ENCODE measurements at places on chromosomes 5 and 9.
A peak's percentile ranks its signal among the peaks of the same experiment; 100 is the strongest.

- DNase-seq, result no peak
These were observed 429.3 kb downstream of the TMEM232 start for GRCh38 chr5:110297152-110297670.

DNA sequence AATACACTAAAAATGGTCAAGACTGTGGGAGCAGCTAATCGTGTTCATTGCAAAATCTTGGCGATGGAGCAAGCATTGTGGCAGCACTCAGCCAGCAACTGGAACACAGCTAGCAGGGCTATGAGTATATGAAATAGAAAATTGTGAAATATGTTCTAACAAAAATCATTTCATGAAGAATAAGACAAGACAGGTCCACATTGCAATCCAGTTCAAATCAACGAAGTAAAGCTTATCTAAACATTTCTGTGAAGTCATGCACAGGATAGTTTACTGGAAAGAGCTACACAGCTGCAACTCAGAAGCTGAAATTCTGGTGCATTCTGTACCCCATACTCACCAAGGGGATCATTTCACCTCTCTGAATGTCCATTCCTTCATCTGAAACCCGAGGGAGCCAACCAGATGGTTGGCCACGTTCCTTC, 5.3 kb upstream of the NFIL3 start:
- DNase-seq, result no peak

DNA sequence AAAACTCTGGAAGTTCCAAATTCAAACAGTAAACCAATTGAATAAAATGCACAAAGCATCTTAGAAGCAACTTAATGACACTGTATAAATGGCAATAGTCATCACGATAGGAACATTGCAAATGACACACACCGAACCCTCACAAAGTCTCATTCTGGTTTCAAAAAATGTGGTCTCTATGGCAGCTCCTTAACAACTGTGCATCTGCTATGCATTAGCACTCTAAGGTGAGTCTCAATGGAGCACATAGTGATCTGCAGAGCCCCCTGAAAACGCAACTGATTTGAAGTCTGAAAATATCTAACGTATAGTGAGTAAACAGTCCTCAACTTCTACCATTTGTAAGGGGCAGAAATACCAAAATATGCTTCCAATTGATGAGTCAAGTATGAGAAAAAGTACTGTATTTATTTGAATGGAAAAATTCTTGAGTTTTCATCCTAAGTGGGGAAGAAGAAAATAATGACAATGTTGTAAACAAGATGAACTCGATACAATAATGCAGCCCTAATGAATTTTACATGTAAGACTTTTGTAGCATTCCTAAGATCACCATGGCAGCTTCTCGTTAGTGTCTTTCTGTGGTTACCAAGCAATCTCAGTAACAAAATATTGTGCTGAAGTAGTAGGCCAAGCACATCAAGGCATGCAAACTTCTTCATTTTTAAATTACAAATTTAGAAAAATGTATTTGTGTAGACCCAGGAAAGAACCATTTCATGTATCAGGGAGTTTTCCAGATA, 517.5 kb upstream of the FAM174A start:
- no peak for DNase-seq

GRCh38 chr9:127035423-127035822, 87.0 kb downstream of the ANGPTL2 start:
- DNase-seq, result no peak

DNA sequence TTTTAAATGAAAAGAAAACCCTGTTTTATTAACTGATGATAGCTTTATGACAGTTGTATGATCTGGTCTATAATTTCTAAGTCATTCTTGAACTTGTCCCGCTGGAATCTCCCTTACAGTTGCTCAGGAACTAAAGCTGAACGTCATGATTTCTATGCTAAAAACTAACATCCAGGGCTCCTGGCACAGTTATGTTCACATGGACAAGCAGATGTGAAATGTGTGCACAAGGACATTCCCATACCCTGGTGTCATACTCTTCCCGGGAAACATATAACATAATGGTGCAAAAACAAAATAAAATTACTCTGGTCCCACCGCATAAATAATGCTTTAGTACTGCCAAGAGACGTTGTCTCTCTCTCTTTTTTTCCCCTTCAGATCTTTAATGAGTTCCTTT, 134.9 kb downstream of the PRDM6 start:
- no peak for DNase-seq

- no peak for DNase-seq
These were observed 81.6 kb upstream of the BOD1 start for GRCh38 chr5:173697931-173698579.

- DNase-seq, result no peak
These were observed 48.5 kb upstream of the NAA35 start for GRCh38 chr9:85892401-85892800.

GRCh38 chr9:130156672-130157071, 15.5 kb upstream of the NCS1 start:
- no peak for DNase-seq

- no peak for DNase-seq
These were observed 72.5 kb downstream of the APTX start for GRCh38 chr9:32928912-32929311.

GRCh38 chr9:124202447-124202971, 55.2 kb upstream of the NEK6 start:
- peak; percentile 45 for DNase-seq

- no peak for DNase-seq
These were observed 217.1 kb downstream of the PJA2 start for GRCh38 chr5:109192555-109193281.

- DNase-seq, result no peak
These were observed 359.2 kb downstream of the PRR16 start for GRCh38 chr5:120823328-120823727.

GRCh38 chr5:98827161-98827560, 53.7 kb downstream of the RGMB start:
- peak; percentile 5 for DNase-seq

DNA sequence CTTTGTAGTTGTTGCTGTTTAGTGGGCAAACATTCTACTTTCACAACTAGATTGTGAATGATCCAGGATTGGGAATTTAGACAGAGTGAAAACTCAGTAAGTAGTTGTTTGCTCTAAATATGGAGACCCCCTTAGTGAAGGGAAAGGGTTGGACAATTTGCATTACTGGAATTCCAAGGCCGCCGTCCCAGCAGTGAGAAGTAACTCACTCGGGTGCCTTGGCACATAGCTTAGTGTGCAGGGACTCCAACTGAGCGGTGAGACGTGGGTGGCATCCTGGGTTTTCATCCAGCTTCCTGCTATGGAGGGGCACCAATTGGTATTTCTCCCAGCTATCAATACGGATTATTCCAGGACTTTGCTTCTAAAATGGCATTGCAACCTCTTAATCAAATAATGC, 69.7 kb upstream of the FCN1 start:
- DNase-seq, result no peak

GRCh38 chr5:1670351-1670750, 129.3 kb downstream of the MRPL36 start:
- no peak for DNase-seq

- DNase-seq, result peak; percentile 20
These were observed 118.2 kb upstream of the HMHB1 start for GRCh38 chr5:143693651-143694252.

- no peak for DNase-seq
These were observed 9.9 kb downstream of the NRG2 start for GRCh38 chr5:140033037-140033760.

DNA sequence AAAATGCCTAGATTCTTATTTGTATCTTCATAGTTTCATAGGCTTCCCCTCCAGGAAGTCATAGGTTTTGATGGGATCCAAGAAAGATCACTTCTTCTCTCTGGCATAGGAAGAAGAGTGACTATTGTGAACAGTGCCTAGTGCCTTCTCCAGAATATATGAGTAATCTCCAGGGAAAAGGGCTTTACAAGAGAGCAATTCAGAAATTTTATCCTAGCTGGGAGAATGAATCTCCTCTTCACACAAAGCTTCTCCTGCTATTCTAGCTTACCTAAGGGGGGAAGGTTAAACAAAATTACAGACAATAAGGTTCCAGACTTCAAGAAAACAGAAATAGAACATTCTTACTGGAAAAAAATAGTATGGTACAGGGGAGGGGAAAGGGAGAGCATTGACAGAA, 1193.3 kb upstream of the CDH6 start:
- DNase-seq, result no peak

DNA sequence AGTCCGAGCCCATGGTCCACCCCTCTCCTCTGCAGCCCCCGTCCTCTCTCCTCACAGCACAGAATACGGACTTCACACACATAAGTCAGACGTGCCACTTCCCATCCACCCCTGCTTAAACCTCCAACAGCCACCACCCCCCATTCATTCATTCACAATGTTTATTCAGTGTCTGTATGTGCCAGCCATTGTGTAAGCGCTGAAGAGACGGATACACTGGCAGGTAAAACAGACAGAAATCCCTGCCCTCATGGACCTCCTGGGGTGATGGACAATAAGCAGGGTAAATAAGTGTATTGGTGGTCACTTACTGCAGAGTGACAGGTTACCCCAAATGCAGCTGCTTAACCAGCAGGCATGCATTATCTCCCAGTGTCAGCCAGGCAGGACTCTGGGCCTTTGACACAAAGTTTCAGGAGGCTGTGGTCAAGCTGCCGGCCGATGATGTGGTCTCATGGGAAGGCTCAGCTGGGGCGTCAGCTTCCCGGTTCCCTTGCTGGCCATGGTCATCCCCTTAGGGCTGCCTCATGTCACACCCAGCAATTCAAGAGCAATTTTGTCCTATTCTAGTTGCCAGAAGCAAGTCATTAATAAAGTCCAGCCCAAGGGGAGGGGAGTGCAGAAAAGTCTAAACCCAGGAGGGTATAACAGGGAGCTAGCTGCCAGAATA, 1.8 kb upstream of the PAXX start:
- DNase-seq, result no peak

DNA sequence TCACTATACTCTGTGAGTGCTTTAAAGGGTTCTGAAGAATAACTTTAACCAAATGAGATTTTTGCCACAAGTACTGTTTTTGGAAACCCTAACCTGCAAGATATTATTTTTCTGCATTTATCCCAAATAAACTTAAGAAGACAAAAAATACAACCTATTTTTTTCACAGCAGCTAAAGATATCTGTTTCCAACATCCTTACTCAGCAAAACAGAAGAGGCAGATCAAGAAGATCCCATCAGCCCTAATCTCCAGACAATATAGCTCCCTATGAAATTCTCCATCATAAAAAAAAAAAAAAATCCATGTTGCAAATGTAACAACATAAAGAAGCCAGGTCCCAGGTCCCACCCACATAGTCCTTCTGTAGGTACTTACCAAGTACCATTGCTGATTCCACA, 7.6 kb downstream of the PCSK1 start:
- no peak for DNase-seq

GRCh38 chr5:87867281-87867680, 401.4 kb downstream of the TMEM161B start:
- no peak for DNase-seq

- no peak for DNase-seq
These were observed 5.4 kb downstream of the PUM3 start for GRCh38 chr9:2838371-2839000.

DNA sequence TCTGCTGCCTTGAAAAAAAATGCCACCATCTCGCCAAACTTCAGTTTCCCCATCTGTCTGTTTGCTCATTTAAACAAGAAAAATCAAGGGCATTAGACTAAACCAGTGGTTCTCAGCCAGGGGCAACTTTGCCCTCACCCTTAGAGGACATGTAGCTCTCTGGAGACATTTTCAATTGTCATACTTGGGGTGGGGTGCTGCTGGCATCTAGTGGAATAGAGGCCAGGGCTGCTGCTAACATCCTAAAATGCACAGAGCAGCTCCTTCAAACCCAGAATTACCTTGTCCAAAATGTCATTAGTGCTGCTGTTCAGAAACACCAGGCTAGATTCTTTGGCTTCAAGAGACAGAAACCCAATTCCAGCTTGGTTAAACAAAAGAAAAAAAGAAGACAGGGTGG, 71.1 kb upstream of the FOXE1 start:
- no peak for DNase-seq
